ENCODE measurements at places on chromosomes 3 and 15. TPM values are rescaled to one million over a fixed set of nuclear protein-coding genes. Genes with fewer than 3 reads are reported as not detected.

Gene ZDHHC23
- 0.90 TPM for total RNA-seq

Gene HTR3E
- total RNA-seq: not detected

GRCh38 chr15:68235022-68235421 is 5.5 kb upstream of the CLN6 start:
- no peak for DNase-seq

Gene GOLGA6L26
- total RNA-seq: not detected

Gene ZNF717
- 14.3 TPM for total RNA-seq

Gene PDIA3
- total RNA-seq: 155 TPM

DNA sequence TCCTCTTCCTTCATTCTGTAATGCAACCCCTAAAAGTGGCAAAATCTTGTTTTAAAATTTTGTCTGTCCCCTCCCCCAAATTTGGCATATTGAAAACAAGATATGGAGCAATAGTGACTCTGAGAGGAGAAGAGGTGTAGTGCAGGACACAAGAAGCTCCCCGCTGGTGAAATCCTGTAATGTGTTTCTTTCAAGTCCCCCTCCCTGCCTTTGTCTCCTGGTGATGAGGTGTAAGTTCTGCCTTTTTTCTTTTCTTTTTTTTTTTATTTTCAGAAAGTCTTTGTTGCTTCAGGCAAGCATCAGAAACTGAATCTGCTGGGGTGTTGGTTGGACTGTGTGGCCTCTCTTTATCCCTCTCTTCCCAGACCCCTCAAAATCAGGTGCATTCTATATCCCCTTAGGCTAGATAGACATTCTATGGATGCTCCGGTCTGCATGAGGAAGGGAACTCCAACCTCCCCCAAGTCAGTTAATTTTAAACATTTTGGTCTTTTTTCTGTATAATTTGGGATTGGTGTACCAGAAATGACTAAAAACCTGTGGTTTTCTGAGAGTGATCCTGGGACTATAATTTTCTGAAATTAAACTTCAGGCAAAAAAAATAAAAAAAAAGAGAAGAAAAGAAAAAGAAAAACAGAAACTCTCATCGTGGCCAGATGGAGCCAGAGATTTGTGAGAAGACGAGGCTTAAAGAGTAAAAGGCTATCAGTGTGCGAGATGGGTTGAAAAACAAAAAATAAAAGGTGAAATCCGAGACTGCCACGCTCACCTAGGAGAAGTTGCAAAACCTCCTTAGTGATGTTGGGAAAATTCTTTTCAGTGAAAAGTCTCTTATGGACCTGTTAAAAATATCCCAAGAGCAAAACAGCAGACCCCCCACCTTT is 21.4 kb downstream of the ACKR2 start:
- DNase-seq: peak; percentile 21

- DNase-seq: no peak
Measured at GRCh38 chr3:44240061-44240460, 1.6 kb upstream of the TOPAZ1 start.

Gene ZNF502
- total RNA-seq: 5.7 TPM

Gene RASGRF1
- total RNA-seq: under 0.01 TPM

GRCh38 chr15:63531586-63531985 is 27.2 kb downstream of the USP3 start:
- DNase-seq: no peak

Gene GOLGA6D
- total RNA-seq: not detected

- DNase-seq: no peak
Measured at GRCh38 chr3:129539206-129539605, 3.8 kb upstream of the H1-8 start.

Gene STRIT1
- not detected for total RNA-seq

Gene HES1
- total RNA-seq: 8.3 TPM

DNA sequence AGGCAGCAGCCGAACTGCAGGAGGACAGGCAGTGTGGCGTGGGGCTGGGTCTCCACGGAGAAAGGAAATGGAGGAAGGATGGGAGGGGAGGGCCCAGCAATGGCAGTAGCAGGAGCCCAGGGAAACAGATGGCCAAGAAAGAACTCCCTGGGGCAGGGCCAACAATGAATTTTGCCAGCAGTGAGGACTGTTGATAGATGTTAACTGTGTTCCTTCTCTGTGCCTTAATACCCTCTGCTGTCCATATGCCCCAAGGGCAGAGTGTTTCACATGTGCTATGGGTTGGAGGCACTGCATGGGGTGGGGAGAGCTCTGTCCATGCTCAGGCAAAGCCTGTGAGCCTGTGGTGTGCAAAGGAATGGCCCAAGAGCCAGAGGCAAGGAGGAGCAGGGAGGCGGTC is 70.8 kb upstream of the POMGNT2 start:
- no peak for DNase-seq

GRCh38 chr3:13258986-13259514 is 161.1 kb downstream of the NUP210 start:
- no peak for DNase-seq

Gene STAB1
- total RNA-seq: not detected

GRCh38 chr3:55523471-55523870 is 36.4 kb upstream of the WNT5A start:
- DNase-seq: no peak

- no peak for DNase-seq
Measured at GRCh38 chr3:24648063-24648462, 153.4 kb upstream of the THRB start.

Gene TRANK1
- 8.9 TPM for total RNA-seq

- DNase-seq: no peak
Measured at GRCh38 chr15:86653344-86654197, 573.9 kb downstream of the AGBL1 start.

DNA sequence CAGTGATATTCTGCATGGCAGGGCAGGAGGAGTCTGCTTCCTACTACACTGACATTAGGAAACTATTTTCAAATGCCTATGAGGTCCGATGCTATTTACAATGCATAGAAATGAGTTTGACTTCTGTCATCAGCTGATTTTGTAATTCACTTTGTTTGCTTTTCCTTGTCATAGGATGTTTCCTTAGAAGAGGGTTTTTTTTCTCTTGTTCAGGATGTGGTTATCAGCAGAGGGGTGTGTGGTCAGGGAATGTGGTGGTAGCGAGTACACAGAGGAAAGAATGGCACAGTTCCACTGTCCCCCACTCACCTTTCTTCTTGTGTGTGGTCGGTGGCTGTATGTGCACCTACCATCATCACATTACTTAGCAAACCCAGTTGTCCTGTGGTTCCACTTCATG is 231.5 kb downstream of the LRTM1 start:
- DNase-seq: no peak

DNA sequence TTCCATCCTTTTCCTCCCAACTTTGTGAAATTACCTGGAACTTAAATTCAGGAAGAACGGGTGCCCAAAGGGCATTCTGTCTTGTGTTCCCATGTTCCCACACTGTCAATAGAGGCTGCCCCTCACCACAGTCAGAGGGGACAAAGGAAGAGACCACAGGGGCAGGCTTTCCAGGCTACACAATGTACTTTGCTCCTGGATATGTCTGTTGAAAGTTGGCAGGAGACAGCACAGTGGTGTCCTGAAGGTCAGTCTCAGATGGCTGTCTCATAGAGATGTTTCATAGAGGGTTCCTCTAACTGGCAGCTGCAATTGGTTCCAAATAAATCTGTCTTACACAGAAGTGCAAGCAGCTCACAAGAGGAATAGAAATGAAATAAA is 107.8 kb upstream of the TGFBR2 start:
- DNase-seq: no peak

DNA sequence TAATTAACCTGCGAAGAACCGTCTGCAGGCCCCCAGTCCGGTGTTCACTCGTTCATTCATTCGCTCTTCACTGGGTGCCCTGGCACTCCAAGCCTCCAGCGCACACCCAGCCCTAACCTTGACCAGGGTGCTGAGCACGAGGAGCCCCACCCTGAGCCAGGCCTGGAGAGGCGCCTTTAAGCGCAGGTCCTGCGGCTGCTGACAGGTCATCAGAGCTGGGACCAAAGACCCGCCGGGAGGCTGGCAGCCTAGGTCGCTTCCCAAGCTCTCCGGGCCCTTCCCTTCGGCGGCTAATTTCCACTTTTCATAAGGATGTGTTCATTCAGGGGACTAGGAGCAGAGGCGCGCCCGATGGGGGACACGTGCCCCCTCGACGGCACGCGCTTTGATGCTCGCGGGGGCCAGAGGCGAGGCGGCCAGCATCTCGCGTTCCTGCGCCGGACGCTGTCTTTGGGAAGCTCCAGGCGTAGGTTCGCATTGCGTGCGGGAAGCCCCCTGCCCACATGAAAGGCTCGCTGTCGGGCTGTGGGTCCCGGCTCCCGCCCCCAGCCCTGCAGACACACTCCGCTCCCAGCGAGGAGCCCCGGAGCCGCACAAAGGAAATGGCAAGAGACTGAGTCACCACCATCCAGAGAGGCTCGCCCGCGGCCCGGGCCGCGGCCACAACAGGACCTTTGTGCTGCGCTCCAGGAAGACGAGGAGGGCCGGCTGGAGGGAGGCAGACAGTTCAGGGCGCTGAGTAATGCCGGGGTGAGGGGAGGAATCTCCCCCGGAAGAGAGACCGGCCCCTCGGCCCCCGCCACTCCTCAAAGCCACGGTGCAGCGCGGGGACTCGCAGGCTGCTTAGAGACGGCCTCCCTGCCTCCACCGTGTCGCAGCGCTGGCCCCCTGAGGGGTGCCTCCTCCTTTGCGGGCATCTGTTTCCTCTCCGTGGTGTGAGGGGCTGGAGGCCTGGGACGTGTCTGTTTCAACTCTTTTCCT is 266.4 kb upstream of the HES1 start:
- DNase-seq: peak; percentile 91

Gene SKOR1
- total RNA-seq: not detected

DNA sequence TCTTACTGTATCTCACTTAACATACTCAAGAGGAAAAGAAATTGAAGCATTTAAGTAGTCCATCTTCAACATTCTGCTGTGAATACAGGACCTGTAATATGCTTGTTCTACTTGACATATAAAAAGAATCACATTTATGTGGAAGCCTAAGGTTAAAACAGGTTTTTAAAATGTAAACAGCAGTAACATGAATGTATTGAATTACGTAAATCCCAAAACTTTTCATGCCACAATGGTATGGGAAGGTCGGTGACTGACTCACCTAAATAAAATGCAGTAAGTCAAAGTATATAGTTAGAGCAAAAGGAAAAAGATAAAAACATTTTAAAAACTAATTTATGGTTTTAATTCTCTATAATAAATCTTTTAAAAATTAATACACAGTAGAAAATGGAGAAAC is 115.7 kb upstream of the TJP1 start:
- peak; percentile 91 for DNase-seq

Gene GRK7
- total RNA-seq: not detected

DNA sequence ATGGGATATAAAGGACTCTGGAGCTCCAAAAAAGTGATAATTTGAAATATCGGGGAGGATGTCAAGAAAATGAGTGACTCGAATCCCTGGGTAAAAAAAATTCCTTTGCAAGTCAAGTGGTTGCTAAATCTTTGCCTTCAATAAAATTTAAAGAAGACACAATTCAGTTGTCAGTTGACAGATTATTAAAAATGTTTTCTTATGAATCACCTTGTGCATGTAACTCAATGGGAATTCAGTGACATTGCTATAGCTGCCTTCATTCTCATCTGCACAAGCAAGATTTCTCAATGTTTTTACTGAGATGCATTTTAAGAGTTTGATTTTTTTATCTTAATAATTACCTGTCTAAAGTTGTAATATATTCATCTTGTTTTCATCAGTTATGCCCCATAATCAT is 264.0 kb upstream of the IL12A start:
- peak; percentile 48 for DNase-seq

- no peak for DNase-seq
Measured at GRCh38 chr3:25281732-25282126, 146.3 kb upstream of the RARB start.

GRCh38 chr3:149655826-149656574 is 1.8 kb downstream of the WWTR1 start:
- DNase-seq: no peak

Gene PML
- total RNA-seq: 10.3 TPM

Gene OSBPL10
- 9.5 TPM for total RNA-seq

GRCh38 chr3:101806491-101806890 is 27.5 kb downstream of the NXPE3 start:
- DNase-seq: no peak

- no peak for DNase-seq
Measured at GRCh38 chr3:118766306-118766669, 268.4 kb downstream of the IGSF11 start.

- DNase-seq: peak; percentile 88
Measured at GRCh38 chr15:95132774-95133173, 901.4 kb downstream of the MCTP2 start.

Gene ZFYVE19
- total RNA-seq: 22.6 TPM

Gene SLC2A2
- total RNA-seq: not detected

GRCh38 chr15:70580958-70581357 is 182.4 kb downstream of the UACA start:
- DNase-seq: no peak

GRCh38 chr15:72502220-72502809 is 28.2 kb downstream of the ARIH1 start:
- DNase-seq: no peak

Gene MESP2
- 0.28 TPM for total RNA-seq

DNA sequence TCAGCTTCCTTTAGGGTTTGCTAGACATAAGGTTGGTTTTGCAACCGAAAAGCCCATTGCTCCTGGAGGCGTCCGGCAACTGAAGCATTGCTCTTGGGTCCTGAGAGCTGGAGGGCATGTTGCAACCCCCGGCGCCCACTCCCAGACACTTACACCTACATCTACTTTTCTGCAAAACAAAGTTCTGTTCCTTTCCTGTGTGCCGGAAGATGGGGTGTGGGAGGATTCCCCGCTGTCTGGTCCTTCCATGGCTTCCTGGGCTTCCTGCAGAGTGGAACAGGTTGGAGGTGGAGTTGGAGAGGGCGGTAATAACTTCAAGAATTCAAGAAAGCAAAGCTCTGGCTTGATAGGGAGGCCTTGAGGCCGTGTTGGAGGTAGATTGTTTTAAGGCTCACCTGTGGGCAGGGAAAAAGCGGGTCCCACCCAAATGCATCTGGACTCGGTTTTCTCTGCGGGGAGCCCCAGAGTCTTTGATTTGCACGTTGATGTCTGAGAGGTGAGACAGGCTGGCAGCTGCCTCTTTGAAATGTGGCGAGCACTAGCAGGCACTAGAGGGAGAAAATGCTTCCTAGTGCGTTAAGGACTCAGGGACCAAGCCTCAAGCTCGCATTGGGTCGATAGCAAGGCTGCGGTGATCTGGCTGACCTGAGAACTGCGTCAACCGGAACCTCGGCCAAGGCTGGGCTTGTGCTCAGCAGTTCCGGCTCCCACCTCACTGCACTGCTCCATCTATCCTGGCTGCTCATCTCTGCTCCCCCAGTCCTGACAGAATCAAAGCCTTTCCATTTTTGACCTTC is 39.5 kb downstream of the NR2F2 start:
- no peak for DNase-seq

- no peak for DNase-seq
Measured at GRCh38 chr3:59506191-59506590, 456.4 kb upstream of the CFAP20DC start.

DNA sequence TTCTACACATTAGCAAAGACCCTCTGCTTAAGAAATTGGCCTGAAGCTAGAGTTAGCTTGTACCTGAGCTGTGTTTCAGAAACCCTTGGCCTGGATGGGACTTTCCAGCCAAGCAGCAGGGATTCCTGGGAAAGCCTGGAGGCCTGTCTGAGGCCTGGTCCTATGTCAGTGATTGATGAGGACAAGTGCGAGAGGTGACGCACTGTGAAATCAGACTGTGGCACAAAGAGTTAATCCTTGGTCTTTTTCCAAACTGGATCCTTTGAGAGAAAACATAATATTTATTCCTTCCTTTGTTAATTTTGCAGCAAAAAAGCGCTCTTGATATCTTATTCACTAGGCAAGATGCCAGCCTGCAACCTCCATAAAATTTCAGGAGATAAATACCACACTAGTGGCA is 225.0 kb upstream of the ATP11B start:
- DNase-seq: no peak

Data from IMR-90 (cell line).